RKO (cell line): ENCODE measurements at places on chromosomes 6 and 20.

GRCh38 chr6:4931530-4932227, 72.2 kb downstream of the RPP40 start:
- DNase-seq = no peak

- DNase-seq = no peak
Observed at GRCh38 chr6:10520468-10520867, 683 bp upstream of the GCNT2 start.

GRCh38 chr6:133774356-133774755, 114.6 kb upstream of the TCF21 start:
- peak; percentile 69 for DNase-seq

GRCh38 chr20:34209111-34209510, 32.1 kb upstream of the ASIP start:
- DNase-seq = no peak

- DNase-seq = peak; percentile 46
Observed at GRCh38 chr6:111871725-111872400, 1.4 kb downstream of the FYN start.

DNA sequence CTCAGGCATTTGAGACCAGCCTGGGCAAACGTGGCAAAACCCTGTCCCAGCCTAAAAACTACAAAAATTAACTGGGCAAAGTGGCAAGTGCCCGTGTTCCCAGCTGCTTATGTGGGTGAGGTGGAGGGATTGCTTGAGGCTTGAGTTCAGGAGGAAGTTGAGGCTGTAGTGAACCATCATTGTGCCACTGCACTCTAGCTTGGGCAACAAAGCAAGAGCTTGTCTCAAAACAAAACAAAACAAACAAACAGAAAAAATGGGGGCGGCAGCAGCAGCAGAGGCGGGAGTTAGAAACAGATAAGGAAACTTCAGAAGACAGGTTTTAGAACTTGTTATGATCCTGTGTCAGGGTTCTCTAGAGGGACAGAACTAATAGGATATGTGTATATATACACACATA, 49.0 kb downstream of the SCAF8 start:
- no peak for DNase-seq

DNA sequence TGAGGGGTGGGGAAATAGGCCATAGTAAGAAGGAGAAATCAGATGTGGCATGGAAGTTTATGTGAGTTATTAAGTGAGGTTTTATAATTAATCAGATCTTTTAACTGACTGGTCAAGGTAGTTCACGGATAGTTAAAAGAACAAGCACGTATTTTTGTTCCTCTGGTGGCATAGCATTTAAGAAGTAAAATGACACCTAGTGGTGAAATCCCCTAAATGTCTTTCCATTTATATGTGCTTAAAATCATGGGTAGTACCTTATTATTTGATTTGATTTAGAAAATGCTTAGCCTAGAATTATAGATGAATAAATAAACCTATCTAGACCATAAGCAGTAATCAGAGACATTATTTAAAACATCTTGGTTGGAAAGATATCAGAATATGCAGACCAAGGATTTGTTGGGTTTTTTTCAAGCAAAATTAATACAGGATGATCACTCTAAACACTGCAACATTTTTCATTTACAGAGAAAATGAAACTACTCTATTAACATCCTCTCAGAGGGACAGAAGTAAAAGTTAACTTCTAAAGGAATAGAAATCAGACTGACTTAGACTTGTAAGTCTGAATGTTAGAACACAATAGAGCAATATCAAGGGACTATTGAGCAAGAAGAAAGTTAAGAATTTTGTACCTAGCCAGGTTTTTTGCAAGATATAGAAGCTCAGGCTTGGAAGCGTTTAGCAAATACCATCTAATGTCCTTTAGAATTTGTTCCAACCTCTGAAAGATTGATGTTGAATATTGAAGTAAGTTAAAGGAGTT, 81.1 kb downstream of the STXBP5 start:
- peak; percentile 33 for DNase-seq

DNA sequence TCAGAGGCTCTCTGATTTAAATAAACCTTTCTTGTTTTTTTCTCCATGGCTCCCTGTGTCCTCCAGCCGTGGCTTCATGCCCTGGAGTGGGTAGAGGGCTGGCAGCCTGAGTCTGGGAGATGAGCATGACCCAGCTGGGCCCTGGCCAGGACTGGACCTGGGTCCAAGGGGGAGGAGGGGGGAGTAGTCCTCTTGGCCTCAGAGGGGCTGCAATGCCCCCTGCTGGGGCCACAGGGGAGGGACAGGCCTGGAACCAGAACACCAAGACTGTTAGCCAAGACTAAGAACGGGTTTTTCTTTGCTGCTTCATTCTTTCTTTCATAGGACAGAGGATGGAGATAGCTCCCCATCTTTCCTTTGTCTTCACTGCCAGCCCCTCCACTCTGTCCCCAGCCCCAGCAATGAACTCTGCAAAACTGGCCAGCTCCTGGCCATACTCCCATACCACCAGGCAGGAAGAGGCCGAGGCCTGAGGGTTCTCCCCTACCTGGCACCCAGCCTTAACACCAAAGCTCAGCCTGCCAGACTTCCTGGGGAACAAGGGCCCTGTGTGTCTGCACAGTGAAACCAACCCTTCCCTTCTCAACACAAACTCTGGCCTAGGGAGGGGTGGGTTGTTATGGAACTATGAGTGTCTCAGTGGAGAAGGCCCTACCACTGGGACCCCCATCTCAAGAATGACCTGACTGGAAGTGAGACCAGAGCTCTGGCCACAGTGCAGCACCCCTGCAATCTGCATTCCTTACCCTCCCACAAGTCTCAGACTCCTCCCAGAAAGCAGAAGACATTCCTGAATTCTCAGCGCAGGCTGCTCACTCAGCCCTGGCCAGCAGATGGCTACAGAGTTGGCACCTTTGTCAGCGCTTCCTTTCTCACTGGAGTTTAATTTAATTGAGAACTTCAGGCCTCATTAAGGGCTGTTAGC, 11.0 kb downstream of the SLC29A1 start:
- DNase-seq = peak; percentile 77

DNA sequence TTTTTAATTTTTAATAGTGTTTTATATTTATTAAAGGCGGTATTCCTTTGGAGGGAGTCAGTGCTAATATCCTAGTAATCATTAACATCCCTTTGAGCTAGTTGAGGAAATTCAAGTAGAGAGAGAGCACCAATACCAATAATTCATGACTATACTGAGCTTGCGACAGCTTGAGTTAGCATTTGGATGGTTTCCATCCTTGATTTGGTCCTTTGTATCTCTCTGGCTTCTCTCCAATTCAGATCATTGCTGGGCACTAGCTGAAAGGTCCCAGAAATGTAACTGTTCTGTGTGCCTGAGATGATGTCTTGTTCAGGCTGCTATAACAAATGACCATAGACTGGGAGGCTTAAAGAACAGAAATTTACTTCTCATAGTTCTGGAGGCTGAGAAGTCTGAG, 77.0 kb downstream of the RNF144B start:
- no peak for DNase-seq

DNA sequence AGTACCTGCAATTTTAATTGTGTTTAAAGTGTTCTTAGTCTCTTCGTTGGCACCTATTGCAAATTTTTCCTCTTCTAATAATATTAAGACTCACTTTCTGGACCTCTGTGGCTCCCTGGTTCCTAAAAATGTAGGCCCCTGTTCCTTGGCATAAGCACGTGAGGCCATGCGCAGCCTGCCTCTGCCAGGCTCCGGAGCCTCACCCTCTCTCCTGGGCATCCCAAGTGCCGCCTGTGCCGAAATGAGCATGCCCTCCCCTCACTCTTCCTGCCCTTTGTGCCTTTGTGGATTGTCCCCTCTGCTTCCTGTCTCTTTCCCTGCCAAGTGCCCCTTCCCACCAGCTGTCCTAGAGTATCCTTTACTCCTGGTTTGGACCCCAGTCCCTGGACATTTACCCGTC, 246.1 kb downstream of the TMEM242 start:
- DNase-seq = no peak

DNA sequence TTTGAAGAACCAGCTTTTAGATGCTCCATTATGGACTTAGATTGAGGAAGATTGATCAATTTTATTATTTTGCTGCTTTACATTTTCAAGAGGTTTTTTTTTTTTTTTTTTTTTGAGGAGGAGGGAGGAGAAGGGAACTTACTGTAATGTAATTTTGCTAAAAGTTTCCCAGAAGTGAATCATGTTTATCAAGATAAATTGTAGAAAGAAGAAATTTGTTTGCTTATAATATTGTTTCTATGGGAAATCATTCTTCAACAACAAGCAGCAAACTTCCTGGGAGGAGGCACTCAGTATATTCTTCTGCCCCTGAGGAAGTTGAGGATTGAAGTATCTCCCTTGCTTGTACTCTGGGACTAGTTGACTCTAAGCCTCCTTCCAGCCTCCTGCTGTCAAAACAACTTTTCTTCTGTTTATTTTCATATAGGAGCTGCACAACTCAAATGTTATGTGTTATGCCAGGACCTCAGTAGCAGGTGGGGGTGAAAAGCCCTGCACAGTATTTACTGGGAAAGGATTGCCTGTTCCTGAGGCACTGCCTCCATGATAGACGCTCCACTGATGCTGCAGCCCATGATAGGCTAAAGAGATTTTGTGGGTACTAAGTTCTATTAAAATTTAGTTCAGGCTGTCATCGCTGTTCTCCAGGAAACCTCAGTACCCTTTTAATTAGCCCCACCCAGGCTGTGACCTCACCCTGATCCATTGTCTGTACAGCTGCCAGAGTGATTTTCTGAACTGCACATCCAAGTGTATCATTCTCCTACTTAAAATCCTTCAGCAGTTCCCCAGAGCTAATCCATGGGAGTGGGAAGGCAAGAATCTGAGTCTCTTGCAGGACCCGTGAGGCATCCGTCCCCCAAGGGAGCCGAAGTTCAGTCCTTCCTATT, 51.9 kb downstream of the CARMIL1 start:
- DNase-seq = no peak

- DNase-seq = no peak
Observed at GRCh38 chr6:133891149-133891926, 2.4 kb downstream of the TCF21 start.
